Left ventricle myocardium superior (tissue), 1 donor: ENCODE measurements at places on chromosomes 3 and 15.

DNA sequence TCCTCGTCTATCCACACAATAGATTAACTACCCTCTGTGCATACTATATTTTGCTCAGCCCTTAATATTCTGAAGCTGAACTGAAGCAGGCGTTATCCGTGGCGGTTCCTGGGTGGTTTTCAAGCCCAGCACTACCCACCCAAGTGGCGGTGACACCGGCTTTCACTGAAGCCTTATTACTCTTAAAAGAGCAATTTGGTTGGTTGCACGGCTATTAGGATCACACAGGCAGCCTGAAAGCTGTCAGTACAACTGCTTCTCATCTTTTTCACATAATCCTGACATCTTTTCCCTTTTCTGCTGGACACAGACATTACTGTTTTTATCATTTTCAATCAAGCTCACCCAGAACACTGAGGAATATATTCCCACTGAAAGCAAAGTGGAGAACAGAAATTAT lies 525.3 kb upstream of the ZNF717 start:
- no peak for DNase-seq

DNA sequence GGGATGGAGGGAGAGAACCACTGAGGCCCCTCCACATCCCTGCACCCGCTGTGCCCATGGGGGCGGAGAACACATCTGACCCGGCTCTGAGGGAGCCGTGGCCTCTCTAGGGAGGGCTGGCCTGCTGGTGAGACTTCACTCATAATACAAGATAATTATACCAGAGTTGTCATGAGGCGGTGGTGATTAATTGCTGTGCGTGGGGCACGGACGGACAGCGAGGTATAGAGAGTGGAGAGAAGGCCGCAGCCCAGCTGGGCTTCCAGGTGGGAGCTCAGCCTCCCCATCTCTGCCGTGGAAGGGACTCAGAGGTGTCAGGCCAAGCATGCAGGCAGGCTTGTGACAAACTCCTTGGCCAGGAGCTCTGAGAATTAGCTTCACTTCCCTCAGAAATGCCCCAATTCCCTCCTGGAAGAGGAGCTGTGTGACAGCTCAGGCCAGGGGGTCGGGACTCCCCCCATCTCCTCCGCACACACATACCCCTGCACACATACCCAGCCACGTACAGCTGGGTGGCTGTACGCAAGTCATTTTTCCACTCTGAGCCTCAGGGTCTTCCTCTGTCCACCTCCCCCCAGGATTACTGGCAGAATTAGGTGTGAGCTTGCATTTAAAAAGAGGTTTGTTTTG lies 6.0 kb upstream of the GATA2 start:
- no peak for DNase-seq

DNA sequence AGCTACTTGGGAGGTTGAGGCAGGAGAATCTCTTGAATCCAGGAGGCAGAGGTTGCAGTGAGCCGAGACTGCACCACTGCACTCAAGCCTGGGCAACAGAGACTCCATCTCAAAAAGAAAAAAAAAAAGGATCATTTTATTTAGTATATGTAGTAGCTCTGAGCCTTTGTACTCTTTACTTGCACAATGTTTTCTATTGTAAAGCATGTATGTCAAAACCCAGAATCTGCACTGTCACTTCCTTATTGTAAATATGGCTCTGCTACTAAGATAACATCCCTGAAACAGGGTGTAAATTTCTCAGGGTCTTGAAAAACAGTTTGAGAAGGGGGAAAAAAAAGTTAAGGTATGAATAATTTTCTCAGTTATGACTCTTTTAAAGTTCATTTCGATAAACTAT lies 35.1 kb downstream of the SLMAP start:
- no peak for DNase-seq

DNA sequence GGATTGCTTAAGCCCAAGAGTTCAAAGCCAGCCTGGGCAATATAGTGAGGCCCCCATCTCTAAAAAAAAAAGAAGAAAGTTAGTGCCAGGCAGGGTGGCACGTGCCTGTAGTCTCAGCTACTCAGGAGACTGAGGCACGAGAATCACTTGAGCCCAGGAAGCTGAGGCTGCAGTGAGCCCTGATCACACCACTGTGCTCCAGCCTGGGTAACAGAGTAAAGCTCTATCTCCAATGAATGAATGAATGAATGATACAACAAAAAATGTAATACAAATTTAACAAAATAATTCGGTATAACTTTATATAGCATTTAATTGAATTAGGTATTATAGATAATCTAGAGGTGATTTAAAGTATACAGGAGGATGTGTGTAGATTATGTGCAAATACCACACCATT lies 29.7 kb downstream of the DENND4A start:
- DNase-seq = no peak

GRCh38 chr3:161014843-161015749 lies 90.1 kb downstream of the B3GALNT1 start:
- DNase-seq = no peak

- no peak for DNase-seq
These were observed 10.6 kb upstream of the WNT7A start for GRCh38 chr3:13890377-13891016.

- DNase-seq = peak; percentile 10
These were observed 3.9 kb upstream of the MUSTN1 start for GRCh38 chr3:52838561-52839267.

- no peak for DNase-seq
These were observed 9.4 kb upstream of the SEMA3B start for GRCh38 chr3:50259432-50260026.

DNA sequence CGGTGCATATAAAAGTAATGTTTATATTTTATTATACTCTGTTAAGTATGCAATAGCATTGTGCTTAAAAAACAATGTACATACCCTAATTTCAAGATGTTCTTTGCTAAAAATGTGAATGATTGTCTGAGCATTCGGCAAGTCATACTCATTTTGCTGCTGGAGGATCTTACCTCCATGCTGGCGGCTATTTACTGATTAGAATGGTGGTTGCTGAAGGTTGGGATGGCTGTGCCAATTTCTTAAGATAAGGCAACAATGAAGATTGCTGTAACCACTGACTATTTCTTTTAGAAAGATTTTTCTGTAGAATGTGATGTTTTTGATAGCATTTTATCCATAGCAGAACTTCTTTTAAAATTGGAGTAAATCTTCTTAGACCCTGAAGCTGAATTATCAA lies 932.7 kb downstream of the ZPLD1 start:
- no peak for DNase-seq

- DNase-seq = no peak
These were observed 572.1 kb downstream of the FGF12 start for GRCh38 chr3:192155194-192155593.

DNA sequence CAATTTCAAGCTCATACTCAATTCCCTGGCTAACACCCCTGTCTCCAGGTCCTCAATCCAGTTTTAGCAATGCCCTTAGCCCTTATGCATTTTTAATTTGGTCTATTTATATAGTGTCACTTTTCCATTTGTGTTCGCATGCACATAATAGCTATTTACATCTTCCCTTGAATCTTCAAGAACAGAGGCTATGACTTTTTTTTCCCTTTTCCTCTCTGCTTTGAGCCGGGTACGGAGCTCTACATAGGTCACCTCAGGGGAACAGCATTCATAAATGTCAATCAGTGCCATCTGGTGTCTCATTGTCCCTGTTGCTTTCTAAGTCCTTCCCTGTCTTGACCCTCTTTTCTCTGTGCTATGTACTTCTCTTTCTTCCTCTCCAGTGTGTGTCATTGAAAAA lies 26.5 kb upstream of the ACTC1 start:
- DNase-seq = no peak

DNA sequence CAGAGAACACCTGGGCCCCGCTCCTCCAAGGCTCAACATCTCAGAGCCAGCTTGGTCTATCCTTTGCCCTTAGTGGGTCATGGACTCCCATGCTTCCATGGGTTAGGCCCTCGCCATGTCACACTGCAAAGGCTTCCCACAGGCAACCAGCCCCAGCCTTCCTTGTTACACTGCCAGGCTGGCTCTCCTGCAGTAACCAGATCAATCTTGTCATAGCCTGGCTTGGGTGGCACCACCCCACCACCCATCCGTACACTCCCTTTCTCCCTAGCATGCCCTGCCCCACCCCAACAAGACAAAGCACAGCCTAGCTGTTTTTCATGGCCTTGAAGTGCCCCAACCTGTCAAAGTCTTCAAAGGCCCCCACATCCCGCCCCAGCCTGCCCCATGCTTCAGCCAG lies 30.5 kb downstream of the CA12 start:
- no peak for DNase-seq

DNA sequence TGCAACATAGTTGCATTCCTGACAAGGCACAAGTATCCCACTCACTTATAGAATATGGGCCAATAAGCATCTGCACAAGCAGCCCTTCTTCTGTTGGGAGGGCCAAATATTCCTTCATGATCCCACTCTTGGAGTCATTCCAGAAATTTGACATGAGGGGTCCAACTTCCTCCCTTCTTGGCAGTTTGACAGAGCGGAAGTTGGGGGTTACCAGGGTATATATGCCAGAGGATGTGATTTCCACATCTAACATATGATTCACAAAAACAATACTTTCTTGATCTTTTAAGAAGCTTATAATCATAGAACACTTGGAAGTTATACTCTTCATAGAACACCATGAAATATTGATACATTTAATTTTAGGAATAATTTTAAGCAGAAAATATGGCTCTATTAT lies 100.9 kb upstream of the CRBN start:
- no peak for DNase-seq

- no peak for DNase-seq
These were observed 472.7 kb upstream of the ARL6 start for GRCh38 chr3:97291901-97292300.
